ENCODE measurements at places on chromosomes 2 and 18.

DNA sequence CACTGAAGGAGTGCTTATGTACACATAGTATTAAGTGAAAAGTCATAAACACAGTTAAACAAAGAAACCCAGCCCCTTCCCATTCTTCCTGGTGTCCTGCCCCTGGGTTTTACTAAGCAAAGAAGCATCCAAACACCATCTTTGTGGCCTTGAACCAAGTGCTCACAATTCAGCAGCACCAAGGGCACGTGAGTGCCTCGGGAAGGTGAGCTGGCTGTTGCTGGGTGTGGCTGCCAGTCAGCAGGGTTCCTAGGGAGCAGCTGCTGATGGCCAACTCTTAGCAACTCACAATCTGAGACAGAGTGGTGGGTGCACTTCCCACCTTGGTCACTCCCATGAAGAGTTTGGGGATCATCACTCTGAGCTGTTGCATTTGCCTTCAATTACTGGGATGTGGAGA lies 97.7 kb upstream of the PGAP1 start:
- no peak for DNase-seq

GRCh38 chr2:62197011-62197924 lies 1.4 kb downstream of the B3GNT2 start:
- DNase-seq: peak; percentile 50

DNA sequence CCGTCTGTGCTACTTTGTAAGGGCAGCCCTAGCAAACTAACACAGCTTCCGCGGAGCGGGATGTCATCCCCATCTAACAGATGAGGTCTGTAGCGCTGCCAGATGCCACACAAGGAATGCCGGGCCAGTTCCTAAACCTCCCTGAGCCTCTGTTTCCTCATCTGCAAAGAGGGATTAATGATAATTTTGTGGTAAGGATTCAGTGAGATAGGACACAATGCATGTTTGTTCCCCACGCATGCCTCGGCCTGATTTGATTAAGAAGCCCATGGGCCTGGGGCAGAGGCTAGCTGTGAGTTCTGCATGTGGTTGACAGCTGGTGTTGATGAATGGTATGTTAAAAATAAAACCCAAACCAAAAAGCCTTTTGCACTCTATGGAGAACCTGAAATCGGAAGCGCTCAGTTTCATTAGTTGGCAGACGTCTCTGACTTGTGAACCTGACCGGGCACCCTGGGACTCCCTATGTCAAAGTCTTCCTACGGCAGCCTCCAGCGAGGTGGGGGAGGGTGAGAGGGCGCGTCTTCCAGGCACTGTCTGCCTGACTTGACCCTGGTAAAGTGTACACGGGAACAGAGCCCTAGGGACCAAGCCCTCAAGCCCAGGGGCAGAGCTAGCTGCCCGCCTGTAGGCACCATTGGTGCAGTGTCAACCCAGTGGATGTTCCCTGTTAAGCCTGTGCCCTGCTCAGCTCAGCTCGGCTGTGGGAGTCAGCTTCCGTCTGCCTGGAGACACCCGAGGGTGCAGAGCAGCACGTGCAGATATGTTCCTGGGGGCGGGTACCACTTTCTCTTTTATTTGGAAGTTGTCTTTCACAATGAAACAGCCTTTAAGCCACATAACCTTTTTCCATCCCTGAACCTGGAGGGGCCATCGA lies 14.8 kb upstream of the INHBB start:
- DNase-seq: no peak

GRCh38 chr18:28125051-28125450 lies 51.9 kb downstream of the CDH2 start:
- no peak for DNase-seq

DNA sequence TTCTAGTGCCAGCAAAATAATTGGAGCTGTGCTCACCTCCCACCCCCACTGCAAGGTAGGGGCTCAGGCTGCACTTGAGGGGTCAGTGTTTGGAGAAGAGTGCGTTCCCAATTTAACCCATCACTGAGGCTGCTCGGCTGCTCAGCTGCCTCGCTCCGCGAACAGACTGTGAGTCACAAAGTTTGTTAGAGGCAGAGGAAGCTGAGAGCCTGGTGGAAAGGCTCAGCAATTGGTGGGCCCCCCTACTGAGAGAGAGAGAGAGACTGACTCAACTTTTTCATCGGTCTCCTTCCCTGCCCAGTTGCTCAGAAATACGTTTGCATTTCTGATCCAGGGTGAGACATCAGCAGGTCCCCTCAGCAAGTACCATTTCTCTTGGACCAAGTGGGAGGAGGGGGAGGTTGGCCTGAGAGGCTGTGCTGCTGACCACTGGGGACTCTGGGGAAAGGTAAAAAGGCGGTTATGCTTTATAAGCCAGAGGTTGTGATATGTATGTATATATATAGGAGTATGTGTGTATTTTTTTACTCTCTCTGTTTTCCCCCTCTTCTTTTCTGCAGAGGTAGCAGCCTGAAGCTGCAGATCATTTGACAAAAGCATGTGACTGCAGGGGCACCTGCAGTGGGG lies 1.5 kb downstream of the EFR3B start:
- peak; percentile 58 for DNase-seq

DNA sequence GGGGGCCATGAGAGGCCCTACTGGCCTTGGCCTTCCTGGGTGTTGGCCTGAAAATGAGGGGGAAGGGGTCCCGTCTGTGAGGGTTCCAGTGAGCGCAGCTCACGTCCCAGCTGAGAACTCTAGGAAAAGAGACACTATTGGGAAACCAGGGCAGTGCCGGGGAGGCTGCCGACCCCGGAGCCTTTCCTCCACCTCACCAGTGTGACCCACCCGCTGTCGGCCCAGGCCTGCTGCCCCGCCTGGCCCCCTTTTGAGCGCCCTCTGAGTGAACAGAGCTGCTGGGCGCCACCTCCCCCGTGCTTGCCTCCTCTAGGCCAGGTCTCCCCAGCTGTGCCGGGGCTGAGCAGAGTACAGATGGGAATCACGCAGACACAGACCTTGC lies 17.5 kb upstream of the ARHGEF4 start:
- no peak for DNase-seq

DNA sequence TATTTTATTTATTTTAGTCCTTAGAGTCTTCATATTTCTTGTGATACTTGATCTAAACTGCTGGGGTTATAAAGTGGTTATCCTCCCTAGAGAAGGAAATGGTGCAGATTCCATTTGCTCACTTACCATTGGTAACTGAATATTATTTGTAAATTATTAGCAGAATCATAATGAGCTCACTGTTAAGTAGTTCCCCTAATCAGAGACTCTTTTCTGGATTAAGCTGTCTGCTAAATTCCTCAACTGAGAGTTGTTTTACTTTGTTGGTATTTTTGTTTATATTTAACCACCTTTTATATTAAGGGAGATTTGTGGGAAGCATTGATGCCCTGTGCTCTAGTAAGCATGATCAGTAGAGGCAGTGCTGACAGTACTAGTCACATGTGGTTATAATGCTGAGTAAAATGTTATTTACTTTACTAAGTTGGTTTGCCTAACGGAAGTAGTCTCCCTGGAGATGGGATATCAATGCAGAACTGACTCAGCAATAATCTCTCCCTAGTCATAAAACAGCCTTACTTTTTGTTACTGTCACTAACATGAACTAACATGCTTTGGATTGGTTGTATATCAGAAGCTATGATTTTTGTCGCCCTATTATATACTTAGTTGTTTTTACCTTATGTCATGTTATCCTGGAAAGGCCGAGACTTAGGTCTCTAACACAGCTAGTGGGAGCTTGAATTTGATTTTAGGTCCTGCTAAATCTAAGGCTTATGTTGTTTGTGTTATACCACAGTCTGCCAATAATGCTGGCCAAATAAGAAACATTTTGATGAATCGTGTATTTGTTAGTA lies 166.7 kb downstream of the MCFD2 start:
- DNase-seq: peak; percentile 8

DNA sequence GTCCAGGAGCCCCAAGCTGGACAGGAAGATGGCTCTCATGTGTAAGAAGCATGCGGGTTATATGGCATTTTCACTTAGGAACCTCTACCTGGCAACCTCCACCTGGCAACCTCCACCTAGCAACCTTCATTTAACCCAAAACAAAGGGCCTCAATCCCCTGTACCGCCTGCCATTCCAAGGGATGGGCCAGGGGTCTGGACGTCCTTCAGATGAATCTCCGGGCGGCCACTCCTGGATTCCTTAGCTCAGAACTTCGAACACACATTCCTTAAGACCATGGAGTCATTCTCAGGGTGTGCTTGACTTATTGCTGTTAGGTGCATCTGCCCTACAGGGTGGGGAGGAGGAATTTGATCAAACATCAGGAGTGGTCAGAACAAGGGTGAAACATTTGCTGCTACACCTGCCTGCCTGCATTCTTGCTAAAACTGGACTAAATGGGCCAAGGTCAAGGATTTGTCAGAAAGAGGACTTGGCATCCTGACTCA lies 277.6 kb downstream of the PHLPP1 start:
- DNase-seq: no peak

GRCh38 chr2:214180071-214180470 lies 230.8 kb upstream of the VWC2L start:
- DNase-seq: no peak

GRCh38 chr2:157785866-157786662 lies 90.1 kb downstream of the ACVR1 start:
- no peak for DNase-seq

DNA sequence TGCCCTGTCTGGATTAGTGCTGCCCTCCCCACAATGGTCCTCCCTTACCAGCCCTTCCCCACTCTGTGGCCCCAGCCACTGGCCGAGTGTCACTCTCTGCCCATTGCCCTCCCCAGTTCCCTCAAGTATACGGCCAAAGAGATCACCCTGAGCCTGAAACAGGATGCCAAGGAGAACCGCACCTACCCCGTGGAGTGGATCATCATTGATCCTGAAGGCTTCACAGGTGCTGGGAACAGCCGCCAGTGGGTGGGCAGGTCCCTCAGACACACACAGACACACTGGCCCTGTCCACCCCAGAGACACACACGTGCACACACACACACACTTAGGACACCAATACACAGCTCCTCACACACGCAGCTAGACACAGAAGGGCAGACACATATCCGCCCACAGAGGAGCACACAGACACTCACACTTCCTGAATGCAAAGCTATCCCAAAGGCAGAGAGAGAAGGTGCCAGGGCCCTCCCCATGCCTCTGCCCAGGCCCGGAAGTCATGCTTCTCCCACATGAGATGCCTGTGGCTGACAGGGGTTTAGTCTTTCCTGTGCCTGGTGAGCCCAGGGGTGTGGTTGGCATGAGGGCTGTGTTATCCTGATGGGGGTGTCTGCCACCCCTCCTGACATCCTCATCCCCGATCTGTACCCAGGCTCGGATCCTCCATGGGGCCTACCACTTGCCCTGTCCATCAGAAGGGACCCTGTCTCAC lies 2.9 kb downstream of the CHRND start:
- DNase-seq: no peak

DNA sequence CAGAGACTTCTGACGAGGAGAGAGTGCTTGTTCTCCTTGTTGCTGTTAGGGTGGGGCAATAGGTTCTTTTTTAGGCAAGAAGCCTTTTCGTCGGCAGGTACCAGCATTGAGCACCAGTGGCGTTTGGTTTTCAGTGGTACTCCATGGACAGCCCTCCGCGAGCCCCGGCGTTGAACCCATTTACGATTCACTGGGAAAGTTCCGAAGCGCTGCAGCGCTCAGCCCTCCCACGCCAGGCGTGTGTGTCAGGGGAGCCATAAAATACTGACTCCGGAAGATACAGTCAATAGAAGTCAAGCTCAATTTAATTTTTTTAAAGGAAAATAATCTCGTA lies 494 bp upstream of the ROCK1 start:
- DNase-seq: no peak

DNA sequence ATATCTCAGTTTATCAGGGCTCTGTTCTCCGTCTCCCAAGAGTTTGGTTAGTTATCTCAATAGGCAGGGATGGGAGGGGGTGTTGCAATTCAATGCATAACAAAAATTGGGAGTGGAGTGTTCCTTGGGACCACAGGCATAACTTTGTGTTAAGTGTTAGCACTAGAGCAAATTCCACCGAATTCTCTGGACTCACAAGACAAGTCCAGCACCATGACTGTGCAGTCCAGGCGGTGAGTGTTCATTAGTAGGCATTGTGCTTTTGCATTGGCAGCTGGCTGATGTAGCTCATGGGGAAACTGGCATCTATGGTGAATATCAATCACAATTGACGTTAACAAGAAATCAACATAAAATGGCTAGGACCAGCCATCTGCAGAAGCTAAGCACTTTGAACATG lies 79.0 kb upstream of the CABLES1 start:
- DNase-seq: no peak

DNA sequence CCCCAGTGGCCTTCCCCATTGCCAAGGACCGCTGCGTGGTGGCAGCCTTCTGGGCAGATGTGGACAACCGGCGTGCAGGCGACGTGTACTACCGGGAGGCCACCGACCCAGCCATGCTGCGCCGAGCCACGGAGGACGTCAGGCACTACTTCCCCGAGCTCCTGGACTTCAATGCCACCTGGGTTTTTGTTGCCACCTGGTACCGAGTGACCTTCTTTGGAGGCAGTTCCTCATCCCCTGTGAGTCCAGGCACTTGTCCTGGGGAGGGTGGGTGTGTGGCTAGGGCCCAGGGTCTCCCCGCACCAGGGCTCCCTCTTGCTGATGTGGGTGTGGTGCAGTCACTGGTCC lies 31.9 kb downstream of the SNED1 start:
- no peak for DNase-seq

DNA sequence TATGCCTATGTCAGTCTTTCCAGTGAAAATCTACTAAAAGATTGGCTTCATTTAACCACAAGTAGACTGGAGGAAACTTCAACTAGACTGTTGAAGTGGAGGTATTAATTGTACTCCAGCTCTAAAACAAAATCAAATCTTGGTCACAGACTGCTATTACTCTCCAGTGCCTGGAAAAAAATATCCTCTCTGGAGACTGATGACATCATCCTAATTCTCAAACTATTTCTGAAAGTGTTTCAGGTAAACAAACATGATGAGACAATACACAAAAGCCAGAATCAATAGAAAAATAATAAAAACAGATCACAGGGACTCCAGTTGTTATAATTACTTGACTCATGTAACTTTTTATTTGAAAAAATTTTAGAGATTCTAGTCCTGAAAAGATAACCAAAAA lies 87.7 kb upstream of the MYO3B start:
- no peak for DNase-seq

DNA sequence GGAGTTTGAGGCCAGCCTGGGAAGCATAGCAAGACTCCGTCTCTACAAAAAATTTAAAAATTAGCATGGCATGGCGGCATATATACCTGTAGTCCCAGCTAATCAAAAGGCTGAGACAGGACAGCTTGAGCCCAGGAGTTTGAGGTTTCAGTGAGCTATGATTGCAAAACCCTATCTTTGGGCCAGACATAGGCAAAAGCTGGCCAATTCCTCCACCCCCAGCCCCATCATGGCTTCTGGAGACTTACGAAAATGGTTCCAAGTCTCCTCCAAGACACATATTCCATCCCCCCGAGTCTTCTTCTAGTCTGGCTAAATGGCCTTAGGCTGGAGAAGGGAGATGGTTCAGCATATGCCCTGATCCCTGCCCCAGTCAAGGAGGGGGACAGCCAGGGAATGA lies 172.8 kb upstream of the HAAO start:
- DNase-seq: no peak

DNA sequence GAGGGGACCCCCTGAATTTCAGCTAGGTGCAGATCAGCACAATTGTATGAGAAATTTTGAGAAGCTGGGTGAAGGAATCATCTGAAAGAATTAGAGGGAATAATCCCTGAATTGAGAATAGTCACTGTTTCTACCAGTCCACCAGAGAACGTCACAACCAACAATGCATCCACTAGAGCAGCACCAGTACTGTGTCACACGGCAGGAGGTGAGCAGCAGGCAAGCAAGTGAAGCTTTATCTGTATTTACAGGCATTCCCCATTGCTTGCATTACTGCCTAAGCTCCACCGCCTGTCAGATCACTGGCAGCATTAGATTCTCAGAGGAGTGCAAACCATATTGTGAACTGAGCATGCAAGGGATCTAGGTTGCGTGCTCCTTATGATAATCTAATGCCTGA lies 40.7 kb downstream of the GDF7 start:
- DNase-seq: no peak
